Stimulated activated CD4-positive, alpha-beta T cell treated with anti-CD3 and anti-CD28 coated beads, Interleukin-12 subunit alpha, Interleukin-12 subunit beta, amount 100 ng/mL, for 4 hours (primary cell): ENCODE measurements at places on chromosomes 12 and 14.

DNA sequence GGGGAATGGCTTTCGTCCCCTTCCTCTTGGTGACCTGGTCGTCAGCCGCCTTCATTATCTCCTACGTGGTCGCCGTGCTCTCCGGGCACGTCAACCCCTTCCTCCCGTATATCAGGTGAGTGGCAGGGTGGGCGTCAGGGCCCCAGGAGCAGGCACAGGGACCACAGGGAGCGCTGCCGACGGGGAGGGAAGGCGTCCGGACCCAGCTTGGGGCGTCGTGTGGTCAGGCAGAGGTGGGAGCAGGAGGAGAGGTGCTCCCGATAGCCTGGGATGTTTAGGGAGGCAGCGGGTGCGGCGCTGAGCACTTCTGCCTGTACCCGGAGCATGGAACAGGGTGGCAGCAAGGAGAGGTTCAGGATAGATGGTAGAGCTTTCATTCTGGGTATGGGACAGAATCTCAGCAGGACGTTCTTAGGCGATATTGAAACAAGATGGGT is 444 bp downstream of the DRAM1 start:
- no peak for DNase-seq

- no peak for DNase-seq
Observed at GRCh38 chr12:104152685-104153241, 14.8 kb upstream of the NFYB start.

DNA sequence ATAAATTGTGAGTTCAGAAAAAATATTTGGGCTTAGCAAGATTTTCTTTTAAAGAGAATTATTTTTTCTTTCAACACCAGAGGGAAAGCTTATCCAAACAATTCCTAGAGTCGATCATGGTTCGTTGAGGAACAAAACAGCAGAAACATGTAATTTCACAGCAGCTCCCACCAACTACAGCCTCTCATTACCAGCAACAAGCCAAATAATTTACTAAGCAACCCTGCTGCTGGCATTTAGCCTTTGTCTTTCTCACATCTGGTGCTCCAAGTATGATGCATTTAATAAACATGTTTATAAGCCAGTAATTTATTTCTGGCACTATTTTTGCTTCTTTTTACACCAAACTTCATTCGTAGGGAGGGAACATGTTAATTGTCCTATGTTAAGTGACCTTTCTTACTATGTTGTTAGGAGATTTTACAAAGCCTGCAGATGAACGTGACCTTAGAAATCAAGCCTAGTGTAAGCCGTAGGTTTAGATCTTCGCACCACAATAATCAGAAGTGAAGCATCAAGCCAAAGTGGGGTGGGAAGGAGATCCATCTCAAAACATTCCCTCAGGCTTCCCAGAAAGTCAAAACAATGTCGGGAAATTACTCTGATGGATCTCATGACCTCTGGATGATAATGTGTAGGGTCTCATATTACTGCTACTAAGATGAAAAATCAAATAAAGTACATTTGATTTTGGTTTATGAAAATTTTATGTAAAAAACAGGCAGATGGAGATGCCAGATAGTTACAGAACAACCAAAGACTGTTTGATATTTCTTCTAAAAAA is 128.4 kb downstream of the RPAP3 start:
- DNase-seq = no peak

GRCh38 chr12:65533177-65533883 is 254.8 kb downstream of the MSRB3 start:
- no peak for DNase-seq

DNA sequence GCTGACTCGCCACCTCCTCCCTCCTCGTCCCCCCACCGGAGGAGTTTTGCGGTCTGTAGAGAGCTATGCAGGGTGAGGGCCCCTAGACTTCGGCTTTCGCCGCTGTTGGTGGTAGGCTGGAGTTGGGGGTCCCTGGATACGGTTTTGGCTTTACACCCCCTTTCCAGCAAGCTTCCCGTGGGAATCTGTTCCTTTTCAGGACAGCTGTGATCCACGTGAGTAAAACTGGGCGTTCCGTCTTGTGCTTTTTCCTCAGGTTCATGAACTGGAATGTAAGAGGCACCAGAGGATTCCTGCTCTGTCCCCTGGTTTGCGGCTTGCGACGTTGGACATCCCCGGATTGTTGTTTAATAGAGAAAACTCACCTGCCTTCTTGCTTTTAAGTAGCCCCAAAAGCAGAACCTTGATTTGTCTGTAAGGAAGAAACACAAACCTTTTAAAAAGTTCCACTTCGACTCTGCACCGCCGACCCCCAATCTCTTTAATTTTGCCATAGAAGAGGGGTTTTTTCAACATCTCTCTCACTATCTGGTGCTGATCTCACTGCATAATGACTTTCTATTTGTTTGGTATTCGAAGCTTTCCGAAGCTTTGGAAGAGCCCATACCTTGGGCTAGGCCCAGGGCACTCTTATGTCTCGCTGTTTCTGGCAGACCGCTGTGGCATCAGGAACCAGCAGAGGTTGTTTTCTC is 490 bp downstream of the PRORP start:
- no peak for DNase-seq

DNA sequence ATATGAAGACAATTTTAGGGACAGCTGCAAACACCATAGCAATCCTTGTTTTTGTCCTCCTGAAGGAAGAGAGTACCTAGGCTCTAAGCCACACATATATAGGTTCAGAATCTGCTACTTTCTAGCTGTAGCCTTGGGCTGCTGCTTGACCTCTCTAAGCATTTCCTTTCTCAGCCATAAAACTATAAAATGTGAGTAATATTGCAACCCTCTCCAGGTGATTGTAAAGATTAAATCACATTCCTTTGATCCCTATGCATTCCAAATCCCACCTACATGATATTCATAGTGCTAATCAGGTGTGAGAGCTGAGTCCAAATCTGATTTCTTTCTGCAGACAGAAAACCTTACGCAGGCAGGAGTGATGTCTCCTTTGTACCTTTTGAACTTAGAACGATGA is 913.5 kb downstream of the VRK1 start:
- no peak for DNase-seq

DNA sequence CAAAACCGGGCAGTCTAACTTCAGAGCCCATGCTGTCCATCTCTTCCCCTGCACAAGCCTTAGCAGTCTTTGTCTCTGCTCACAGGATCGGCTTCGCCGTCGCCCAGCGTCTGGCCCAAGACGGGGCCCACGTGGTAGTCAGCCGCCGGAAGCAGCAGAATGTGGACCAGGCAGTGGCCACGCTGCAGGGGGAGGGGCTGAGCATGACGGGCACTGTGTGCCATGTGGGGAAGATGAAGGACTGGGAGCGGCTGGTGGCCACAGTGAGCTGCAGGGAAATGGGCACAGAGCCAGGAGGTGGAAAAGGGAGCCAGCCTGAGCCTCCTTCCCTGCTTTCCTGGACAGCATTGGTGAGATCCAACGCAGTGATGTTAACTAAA is 14.2 kb upstream of the CARMIL3 start:
- DNase-seq = no peak

- no peak for DNase-seq
Observed at GRCh38 chr12:14366209-14367039, 942 bp downstream of the ATF7IP start.

GRCh38 chr12:115957686-115958290 is 319.7 kb downstream of the MED13L start:
- no peak for DNase-seq

DNA sequence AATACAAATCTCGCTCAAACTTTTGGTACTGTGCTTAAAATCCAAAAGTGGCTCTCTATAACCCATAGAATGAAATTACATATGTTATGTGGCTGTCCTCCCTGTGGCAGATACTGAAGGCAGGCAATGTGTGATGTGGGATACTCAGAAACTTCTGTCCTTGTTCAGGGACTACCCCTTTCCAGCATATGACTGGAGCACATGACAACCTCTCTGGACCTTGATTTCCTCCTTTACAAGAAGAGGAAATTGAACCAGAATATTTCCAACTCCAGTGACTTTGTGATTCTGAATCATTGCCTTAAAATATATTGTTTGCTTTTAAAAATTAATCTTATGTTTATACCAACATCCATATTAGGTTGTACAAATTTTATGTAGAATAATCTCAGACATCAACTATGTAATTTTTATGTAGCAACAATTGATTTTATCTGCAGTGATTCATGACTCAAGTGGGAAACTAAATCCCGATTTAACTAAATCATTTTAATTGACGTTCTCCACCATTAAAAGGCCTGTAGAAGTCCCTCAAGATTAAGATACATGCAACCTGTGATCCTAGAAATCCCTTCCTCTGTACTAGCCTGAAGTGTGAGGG is 162.4 kb downstream of the AKAP6 start:
- DNase-seq = no peak

DNA sequence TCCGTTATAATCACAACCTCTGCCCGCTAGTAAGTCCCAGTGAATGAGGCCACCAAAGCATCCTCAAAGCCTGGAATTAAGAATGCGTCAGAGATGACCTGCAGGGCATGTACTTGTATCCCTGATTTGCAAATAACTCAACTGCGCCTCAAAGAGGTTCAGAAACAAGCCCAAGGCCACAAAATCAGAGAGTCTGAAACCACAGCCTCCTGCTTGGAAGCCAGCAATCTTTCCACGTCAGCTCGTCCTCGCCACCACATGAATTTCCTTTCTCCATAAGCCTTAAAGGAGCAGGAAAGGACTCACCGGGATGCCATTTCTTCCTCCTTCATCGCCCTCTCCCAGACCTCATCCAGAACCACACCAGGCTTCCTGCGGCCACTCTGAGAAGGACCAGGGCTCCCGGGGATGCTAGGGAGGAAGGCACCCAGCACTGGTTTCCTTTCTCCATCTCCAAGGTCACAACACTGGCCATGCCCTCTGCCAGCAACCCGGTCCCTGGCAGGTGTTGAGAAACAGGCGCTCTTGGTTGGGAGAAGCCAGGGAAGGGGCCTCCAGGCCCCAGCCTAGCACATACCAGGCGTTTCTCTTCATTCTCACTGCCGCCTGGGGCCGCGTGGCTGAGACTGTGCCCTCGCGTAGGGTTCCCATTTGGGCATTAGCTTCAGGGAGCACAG is 191.2 kb upstream of the DIO3 start:
- no peak for DNase-seq

GRCh38 chr12:89059056-89059455 is 293.2 kb downstream of the DUSP6 start:
- no peak for DNase-seq

- DNase-seq = no peak
Observed at GRCh38 chr12:18895946-18896345, 158.0 kb downstream of the CAPZA3 start.

DNA sequence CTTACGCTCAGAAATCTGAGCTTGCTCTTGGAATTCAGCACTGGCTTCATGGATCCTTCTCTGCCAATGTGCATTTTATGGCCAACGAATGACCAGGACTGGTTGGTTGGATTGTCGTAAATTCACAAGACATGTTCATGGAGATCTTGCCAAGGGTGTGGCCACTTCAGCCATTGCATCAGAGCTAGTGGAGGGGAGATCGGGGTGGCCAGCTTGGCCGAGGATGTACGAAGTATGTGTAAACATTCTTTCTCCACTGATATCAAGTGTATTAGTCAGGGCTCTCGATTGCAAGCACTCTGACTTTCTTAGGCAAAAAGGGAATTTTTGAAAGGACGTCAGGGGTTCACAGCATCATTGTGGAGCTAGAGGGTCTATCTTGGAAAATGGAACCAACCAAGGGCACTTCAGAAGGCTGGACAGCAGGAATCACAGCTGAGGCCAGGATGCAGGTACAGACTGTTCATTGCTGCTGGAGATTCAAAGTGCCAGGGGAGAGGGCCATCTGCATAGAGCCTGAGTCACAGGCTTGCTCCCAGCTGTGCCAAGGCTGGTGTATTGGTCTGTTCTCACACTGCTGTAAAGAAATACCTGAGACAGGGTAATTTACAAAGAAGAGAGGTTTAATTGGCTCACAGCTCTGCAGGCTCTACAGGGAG is 32.9 kb upstream of the ADGRD1 start:
- DNase-seq = no peak

GRCh38 chr14:23933108-23933741 is 20.3 kb upstream of the DHRS4 start:
- no peak for DNase-seq

- DNase-seq = no peak
Observed at GRCh38 chr14:48384821-48385220, 709.4 kb upstream of the MDGA2 start.

DNA sequence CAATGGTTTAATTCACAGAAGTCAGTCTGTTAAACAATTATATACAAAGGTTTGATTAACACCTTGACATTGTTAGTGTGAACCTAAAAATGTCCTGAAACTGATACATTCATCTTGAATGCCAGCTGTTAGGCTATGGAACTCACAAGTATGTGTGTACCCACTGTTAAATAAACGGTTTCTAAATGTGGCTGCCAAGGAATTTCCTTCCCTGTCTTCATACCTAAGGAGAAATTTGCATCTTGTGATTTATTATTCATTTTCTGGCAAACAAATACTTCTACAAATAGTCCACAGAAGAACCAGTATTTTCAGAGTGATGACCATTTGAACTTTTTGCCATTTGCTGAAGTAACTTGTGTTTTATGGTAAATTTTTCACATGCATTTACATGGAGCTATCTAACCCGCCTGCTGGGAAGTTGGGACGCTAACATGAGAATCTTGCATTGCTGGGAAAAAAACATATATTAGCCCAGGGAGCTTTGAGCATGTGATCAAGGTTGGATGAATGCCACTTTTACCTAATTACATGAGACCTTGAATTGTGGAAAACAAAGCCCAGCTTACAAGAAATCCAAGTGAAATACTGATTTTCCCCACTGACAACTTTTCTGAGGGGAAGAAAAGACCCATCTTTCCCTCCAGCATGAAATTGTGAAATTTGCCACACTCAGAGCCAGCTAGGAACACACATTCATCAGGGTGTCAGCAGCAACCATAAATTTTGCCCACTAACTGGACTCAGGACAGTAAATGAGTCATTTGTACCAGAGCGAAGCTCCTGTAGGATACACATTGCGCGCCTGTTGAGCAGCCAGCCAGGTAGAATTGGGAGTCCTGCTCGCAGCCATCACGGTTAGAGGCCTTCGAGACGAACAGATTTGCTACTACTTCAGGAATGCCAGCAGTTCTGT is 118.0 kb downstream of the KICS2 start:
- no peak for DNase-seq

- no peak for DNase-seq
Observed at GRCh38 chr14:102560458-102561261, 31.8 kb upstream of the RCOR1 start.

DNA sequence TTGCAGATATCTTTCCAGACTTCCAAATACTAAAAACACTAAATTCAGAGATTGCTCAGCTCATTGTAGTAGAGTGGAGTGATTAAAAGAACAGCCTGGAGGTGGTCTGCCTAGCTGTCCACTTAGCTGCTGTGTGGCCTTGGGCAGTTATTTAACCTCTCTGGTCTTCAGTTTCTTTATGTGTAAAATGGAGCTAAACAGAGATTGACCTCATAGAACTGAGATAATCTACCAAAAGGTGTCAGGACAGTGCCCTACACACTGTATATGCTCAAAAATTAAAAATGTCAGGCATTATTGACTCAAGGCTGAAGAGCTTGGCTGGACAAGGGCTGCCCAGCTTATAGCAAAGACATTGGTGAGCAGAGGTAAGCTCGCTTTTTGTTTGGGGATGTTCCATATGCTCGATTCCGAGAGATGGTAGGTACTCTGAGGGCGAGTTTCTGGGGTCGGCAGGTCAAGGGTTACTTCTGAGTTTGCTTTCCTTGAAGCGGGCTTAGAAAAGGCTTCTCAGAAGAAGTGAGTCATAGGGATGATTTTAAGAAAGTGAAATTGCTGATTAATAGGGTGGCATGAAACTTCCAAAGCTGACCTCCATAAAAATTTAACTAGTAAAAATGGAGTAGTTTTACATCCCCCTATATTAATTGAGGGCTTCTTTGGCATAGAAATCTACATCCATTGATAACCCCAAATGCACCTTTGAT is 107.5 kb downstream of the GPATCH2L start:
- no peak for DNase-seq

GRCh38 chr12:132433641-132434395 is 56.1 kb upstream of the FBRSL1 start:
- DNase-seq = no peak
